Kidney glomerular epithelial cell (primary cell): ENCODE measurements at places on chromosomes 1 and 21.

- DNase-seq, result no peak
Measured at GRCh38 chr1:16608838-16609560, 4.4 kb downstream of the NBPF1 start.

DNA sequence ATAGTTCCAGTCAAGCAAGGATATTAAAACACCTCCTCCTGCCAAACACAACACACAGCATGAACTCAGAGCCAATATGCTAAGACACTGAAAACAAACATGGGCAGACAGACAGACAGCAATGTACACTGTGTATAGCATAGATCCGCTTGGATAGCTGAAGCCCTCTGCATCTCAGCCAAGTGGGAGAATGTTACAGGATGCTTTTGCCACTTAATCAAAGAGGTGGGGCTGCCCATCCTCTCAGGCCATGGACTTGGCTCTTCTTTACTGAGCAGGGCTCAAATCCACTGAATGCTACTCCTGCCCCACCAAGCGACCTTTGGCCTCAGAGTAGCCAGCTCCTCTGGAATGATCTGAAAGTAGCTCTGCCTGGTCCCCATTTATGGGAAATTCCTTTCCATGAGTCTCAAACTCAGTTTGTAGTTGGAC lies 64.7 kb upstream of the NGF start:
- no peak for DNase-seq

- DNase-seq, result no peak
Measured at GRCh38 chr1:225137976-225138375, 208.5 kb downstream of the DNAH14 start.

- peak; percentile 23 for DNase-seq
Measured at GRCh38 chr1:41918450-41919043, at the start of gene HIVEP3. TSS of gene HIVEP3 (minus strand) at chr1:41918922.

DNA sequence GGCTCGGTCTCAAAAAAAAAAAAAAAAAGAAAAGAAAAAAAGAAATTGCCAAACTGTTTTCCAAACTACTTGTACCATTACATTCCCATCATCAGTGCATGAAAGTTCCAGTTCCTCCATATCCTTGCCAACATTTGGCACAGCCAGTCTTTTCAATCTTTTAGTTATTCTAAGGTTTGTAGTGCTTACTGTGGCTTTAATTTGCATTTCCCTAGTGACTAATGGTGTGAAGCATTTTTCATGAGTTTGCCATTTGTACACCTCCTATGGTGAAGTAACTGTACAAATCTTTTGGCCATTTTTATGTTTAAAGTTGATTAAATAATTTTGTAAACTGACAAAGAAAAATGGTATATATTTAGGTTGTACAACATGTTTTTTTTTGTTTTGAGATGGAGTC lies 70.7 kb downstream of the DEGS1 start:
- DNase-seq, result no peak

DNA sequence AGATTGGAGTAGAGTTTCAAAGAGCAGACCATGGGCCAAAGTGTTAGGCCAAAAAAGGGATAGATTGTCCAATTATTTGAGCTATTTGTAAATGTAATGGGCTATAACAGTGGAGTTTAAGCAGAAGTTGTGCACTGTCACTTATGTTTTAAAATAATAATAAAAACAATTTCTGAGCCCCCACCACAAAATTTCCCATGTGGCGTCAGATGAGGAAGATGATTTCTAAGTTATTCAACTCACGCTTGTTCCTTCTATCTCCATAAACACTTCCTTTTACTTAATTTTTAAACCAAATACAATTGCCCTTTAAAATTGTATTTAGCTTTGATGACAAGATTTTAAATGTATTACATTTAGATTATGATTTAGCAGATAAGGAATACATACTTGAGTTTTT lies 330.0 kb downstream of the PTPRC start:
- no peak for DNase-seq

GRCh38 chr1:165185161-165185889 lies 171.2 kb downstream of the LMX1A start:
- no peak for DNase-seq

GRCh38 chr21:37061926-37062592 lies 10.8 kb downstream of the PIGP start:
- DNase-seq, result peak; percentile 18

DNA sequence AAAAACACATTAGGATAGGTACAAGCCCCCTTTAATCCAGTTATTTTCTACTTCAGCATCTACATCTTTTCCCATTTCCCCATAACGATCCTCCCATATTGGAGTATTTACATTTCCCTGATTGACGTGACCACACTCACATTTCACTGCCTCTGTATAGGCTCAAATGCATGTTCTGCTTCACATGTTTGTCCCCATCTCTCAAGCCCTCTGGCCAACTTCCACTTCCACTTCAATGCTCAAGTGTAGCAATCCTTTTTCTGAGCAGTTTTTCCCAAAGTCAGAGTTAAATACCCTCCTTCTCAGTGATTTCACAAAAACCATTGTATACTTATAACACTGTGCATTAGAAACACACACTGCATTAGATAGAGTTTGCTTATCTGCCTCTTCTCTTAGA lies 61.8 kb upstream of the TTLL7 start:
- DNase-seq, result no peak

GRCh38 chr1:10693152-10693496 lies 103.3 kb downstream of the CASZ1 start:
- DNase-seq, result no peak

GRCh38 chr1:52454779-52455178 lies 50.4 kb downstream of the PRPF38A start:
- DNase-seq, result no peak
